ENCODE measurements at places on chromosomes 11 and 22.
A peak's percentile ranks its signal among the peaks of the same experiment; 100 is the strongest.

GRCh38 chr11:67439321-67440228 lies 2.1 kb upstream of the PTPRCAP start:
- peak; percentile 19 for DNase-seq

DNA sequence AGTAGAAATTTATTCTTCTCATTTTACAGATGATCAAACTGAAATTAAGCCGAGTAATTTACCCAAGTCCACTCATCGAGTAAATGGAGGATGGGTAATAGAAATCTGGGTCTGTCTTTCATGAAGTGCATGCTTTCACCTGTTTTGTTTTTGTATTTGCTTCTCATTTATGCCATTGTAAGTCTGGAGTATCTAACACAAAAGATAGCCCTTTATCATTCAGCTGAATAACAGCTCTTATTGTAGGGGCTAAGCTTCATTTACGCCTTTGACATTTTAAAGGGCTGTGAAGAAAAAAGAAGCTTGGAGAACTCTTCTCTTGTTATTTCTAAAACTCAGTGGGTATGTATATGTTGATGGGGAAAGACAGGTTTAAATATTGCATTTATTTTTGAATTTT lies 1196.2 kb upstream of the TENM4 start:
- DNase-seq, result no peak

DNA sequence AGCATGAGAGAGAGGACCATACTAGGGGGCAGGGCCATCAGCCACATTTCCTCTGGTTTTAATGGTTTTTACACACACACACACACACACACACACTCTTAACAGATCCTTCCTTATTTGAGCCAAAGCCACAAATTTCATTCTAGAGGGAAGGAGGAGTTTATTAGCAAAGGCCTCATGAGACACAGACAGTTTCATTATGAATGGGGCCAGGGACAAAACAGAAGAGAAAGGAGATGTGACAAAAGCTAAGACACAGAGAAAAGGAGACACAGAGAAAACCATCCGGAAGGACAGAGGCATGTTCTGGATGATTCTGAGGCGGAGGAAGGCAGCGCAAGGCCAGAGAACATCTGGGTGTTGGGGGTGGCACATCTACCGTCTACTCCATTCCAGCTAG lies 32.2 kb upstream of the ARFGAP3 start:
- peak; percentile 99 for DNase-seq

DNA sequence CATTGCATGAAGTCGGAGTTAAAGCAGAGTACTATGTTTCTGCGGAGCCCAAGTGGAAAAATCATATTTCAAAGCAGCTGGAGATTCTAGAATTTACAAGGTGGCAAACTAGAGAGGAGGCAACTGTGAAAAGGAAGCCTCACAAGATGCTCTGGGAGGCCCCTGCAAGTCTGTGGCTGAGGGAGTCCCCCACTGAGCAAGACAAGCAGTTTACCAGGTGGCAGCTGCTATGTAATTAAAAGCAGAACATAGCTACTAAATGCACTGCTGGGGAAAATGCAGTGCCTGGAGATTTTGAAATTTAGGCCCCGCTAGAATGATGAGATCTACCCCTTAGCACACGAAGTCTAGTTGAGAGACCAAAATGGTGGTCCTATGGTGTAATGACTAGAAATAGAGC lies 728.0 kb downstream of the OPCML start:
- no peak for DNase-seq

GRCh38 chr11:45193695-45194094 lies 47.3 kb downstream of the PRDM11 start:
- no peak for DNase-seq

DNA sequence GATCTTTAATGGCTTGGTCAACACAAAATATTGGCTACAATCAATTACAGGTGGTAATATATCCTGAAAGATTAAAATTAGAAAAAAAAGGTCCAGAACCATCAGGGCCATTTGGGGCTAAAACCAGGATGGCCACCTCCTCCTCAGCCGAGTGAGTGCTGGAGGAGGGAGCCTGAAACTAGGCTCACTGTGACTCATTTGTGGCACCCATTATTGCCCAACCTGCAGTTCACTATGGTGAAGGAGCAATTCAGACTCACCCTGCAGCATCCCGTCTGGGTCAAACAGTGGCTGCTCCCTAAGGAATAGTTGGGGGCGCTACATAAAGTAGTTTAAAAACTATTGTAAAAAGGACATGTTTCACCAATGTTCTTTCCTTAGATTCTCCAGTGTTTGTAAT lies 60.7 kb downstream of the GLYATL1 start:
- DNase-seq, result peak; percentile 34

- DNase-seq, result peak; percentile 69
Measured at GRCh38 chr11:7892840-7893254, 38.2 kb downstream of the OR10A6 start.

GRCh38 chr11:75445315-75445953 lies 12.4 kb upstream of the KLHL35 start:
- peak; percentile 16 for DNase-seq

- DNase-seq, result no peak
Measured at GRCh38 chr11:35550374-35551036, 25.1 kb upstream of the PAMR1 start.

DNA sequence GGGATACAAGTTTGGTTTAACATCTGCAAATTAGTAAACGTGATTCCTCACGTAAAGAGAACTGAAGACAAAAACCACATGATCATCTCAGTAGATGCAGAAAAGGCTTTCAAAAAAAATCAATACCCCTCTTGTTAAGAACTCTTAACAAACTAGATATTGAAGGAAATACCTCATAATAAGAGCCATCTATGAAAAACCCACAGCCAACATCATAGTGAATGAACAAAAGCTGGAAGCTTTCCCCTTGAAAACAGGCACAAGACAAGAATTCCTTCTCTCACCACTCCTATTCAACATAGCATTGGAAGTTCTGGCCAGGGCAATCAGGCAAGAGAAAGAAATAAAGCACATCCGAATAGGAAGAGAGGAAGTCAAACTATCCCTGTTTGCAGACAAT lies 160.5 kb downstream of the CSNK2A3 start:
- DNase-seq, result no peak

- DNase-seq, result no peak
Measured at GRCh38 chr22:38348751-38349496, 31.7 kb upstream of the CSNK1E start.

- peak; percentile 73 for DNase-seq
Measured at GRCh38 chr11:1792461-1792860, 28.7 kb upstream of the CTSD start.

DNA sequence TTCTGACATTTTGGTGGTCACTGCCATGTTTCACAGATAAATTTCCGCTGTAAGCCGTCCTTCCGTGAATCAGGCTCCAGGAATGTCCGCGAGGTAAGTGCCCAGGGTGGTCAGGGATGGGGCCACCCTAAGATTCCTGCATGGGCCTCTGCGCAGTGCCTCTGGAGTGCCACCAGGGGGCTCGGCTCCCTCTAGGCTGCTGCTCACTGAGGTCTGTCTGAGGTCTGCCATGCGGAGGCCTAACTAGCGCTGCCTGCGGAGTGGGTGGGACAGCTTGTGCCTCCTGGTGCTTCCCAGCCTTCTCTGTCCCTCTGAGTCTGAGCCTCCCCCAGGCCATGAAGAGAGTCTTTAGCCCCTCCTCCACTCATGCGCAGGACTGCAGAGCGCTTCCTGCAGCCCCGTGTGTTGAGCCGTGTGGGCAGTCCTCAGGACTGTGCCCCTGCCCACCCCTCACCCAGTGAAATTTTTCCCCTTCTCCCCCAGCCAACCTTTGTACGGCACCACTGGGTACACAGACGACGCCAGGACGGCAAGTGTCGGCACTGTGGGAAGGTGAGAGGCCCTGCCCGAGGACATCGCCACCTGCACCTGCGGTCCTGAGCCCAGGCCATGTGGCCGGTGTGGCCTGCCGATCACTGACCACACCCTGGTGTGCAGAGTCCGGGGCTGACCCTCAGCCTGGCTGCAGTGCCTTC lies 11.9 kb upstream of the MDK start:
- DNase-seq, result peak; percentile 63

DNA sequence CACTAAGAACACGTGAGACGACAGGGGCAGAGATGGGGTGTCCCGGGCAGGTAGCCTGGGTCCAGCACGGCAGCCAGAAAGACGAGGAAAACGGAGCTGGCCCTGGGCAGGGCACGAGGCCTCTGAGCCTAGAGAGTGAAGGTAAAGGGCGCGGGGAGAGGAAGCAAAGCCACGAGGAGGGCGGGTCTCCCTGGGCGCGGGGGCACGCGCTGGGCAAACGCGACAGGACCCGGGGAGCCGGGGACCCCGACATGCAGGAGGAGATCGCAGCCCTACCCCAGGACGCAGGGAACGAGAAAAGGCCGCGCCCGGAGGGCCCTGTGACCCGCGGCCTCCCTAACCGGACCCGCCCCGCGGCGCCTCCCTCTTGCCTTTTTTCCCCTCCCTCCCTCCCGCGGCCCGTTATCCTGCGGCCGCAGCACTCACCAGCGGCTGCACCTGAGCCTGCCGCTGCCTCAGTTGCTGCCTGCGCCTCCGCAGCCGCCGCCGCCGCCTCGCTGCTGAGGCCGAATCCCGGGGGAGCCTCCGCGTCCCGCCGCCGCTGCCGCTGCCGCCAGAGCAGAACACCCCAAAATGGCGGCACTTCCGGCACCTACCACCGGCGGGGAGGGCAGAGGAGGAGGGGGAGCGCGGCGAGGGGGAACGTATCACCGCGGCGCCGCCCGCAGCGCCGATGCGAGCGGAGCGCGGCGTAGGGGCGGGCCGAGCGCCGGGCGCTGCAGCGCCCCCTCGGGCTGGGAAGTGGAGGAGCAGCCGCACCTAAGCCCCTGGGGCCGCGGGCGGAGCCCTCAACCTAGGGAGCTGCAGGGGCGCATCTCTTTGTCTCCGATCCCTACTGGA lies at the start of gene CELF1:
CELF1 (minus strand) TSS at position 567 of the 840 bp plus-strand sequence. CDS start 53,609 bp downstream, outside the sequence.
- peak; percentile 78 for DNase-seq

GRCh38 chr11:76380159-76380976 lies 564 bp downstream of the THAP12 start:
- DNase-seq, result peak; percentile 11

GRCh38 chr11:128897826-128898225 lies 6.7 kb downstream of the KCNJ5 start:
- no peak for DNase-seq

GRCh38 chr11:66069715-66070603 lies at the start of gene PACS1:
Gene PACS1 (plus strand): TSS chr11:66070272. CDS start chr11:66070487, 215 bp downstream.
- DNase-seq, result peak; percentile 33

- DNase-seq, result peak; percentile 21
Measured at GRCh38 chr11:65879617-65880016, at the start of gene CTSW. Gene CTSW (plus strand): TSS chr11:65879837. CDS start chr11:65879855, 18 bp downstream.

DNA sequence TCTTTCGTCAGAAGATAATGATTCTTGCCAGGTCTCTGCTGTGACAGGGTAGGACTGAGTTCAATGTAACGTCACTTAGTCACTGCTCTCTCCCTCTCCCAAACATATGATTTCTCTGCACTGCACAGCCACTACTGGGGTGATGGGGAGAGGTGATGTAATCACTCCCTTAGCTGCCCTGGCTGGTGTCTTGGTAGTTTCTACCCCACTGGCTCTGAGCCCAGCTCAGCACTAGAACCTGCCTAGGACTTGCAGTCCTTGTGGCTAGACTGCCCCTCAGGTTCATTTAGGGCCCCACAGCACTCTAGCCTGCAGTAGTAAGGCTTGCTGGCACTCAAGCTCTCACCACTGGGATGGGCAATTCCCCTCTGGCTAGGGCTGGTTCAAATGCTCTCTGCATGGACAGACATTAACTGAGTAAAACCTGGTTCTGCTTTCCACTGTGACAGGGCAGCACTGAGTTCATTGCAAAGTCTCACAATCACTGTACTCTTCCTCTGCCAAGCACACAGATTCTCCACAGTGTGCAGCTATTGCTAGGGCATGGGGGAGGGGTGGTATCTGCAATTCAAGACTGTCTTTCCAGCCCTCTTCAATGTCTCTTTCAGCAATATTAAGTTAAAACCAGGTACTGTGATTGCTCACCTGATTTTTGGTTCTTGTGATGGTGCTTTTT lies 571.4 kb upstream of the FAT3 start:
- DNase-seq, result no peak

DNA sequence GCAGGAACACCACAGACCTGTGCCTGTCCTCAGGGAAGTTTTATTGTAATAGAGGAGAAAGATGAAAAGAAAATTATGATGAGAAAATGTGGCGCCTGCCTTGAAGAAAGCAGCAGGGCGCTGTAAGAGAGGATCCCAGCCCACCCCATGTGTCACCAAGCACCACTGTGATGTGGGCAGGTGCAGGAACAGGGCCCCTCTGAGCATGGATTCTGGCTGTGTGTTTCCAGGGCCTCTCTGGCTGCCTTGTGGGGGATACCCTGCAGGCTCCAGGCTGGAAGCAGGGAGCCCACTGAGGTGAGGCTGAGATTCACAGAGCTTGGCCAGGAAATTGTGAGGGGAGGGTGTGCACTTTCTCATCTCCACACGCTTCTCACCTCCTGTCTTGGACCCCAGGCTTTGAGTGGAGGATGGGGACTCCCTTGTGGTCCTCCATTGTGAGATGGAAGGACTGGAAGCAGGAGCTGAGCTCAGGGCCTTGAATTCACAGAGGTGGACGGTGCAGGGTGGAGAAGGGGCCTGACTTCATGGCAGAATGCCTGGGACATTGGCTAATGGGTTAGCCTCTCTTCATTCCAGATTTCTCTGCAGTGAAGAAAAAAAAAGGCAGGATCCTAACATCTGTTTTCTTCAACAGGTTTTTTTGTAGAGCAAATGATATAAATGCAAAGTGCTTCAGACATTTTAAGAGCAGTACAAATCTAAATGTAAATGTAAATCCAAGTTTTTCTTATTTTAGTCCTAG lies 246.6 kb upstream of the B3GAT1 start:
- DNase-seq, result no peak

DNA sequence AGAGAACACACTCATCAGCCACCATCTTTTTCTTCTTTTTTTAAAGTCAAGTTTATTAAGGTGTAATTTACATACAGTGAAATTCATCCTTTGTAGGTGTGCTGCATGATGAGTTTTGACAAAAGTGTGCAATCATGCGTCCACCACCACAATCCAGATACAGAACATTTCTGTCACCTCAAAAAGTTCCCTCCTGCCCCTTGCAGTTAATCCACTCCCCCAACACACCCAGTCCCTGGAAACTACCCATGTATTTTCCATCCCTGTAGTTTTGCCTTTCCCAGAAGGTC lies 126.7 kb downstream of the HIPK3 start:
- DNase-seq, result no peak

DNA sequence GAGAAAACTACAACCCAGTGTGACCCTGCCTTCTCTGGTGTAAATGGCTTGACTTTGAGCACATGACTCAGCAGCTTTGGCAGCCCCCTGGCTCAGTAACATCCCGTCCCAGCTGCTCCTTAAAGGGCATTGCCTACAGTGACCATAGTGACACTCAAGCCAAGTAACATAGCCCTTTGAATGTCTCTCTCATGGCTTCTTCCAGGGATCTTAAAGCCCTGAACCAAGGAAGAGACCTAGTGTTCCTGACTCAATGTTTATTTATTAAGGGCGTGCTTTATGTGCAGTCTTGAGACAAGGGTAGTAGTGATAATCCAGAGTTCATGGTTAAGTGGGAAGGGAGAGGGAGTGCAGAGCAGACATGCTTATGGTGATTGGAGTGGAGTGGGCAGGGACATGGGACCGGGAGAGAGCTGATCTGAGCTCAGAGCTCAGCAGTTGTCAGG lies 125.7 kb downstream of the PARVA start:
- no peak for DNase-seq

DNA sequence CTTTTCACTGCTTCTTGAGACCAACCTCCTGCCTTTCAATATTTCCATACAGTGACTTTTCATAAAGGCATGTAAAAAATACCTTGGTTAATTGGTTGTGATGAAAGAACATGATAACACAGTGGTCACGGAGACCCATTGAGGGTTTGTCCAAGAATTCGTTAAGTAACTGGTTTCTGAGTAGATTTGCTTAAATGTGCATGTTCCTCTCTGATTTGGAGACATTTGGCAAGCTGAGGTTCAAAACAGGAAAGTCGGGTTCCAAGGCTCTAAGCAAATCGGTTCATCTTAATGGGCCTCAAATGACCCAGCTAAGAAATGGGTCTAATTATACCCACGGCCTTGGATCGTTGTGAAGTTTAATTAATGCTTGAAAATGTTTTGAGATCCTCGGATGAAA lies 36.9 kb upstream of the CCND1 start:
- DNase-seq, result no peak
